ENCODE measurements at places on chromosomes 2 and 18. TPM values are rescaled to one million over a fixed set of nuclear protein-coding genes. Genes with fewer than 3 reads are reported as not detected.

DNA sequence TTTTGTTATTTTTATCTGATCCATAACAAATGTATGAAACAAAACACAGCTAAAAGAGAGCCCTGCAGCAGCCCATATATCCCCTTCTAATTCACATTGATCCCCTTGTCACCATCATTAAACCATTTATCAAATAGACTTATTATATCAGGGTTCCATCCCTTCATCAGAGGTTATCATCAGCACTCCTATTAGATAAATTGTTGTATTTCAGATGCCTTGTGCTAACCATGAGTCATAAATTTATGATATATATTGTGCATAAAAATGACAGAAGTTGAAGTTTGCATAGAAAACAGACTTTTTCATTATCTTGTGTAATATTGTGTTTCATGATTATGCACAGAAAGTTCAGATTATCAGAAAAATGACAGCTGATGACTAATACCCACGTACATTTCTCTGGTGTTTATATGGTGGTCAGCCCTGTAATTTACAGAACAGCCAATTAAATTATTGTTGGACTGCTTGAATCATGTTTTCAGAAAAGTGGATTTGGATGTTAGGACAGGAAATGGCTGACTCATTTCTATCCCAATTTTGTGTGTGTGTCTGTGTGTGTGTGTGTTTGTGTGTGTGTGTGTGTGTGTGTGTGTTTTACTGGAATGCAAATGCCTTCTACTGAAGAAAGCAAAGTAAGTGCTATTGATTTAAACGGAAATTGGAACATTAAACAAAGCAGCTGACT lies 80.9 kb downstream of the PPP1R1C start:
- no peaks in the 10 kb centered on the region for H3K36me3 ChIP-seq
- peak; percentile 60 for DNase-seq
- H3K4me3 ChIP-seq: no peak overlapping the region
- H3K27me3 ChIP-seq: no peaks in the 10 kb centered on the region
- peaks cover 22% of the 10 kb centered on the region for H3K4me1 ChIP-seq

The CNGA3 gene
- total RNA-seq: 0.23 TPM

GRCh38 chr2:182444806-182445205 lies 18.0 kb upstream of the PDE1A start:
- DNase-seq: peak; percentile 22
- H3K27ac ChIP-seq: no peak overlapping the region
- no peaks in the 10 kb centered on the region for H3K36me3 ChIP-seq
- no peak overlapping the region for H3K4me3 ChIP-seq
- H3K27me3 ChIP-seq: no peaks in the 10 kb centered on the region

DNA sequence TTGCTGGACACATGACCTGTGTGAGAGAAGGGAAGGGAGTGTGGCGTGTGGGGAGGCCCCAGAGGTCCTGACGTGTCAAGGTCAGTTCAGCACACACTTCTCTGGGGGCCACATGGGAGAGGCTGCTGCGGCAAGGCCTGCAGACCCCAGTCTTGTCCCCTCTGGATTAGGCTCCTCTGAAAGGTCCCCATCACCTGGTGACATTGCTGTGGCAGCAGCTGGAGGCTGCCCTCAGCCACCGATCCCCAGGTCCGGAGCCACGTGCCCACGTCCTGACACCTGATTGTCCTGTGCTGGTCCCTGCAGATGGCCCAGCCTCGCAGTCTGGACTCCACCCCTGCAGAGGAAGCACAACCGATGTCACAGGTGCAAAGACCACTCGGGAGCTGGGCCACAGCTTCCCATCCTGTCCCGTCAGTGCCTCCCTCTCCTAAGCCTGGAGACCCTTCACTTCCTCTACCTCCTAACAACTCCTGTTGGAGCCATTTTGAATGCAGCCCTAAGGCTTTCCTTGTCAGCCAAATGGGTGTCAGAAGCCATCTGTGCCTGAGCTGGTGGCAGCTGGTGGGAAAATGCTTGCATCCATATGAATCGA lies 12.7 kb downstream of the TMEM177 start:
- H3K27me3 ChIP-seq: no peaks in the 10 kb centered on the region
- H3K36me3 ChIP-seq: peaks cover 5% of the 10 kb centered on the region
- H3K4me3 ChIP-seq: no peak overlapping the region
- H3K4me1 ChIP-seq: peaks cover 3% of the 10 kb centered on the region
- no peak overlapping the region for H3K27ac ChIP-seq

The ZSWIM2 gene
- not detected for total RNA-seq

GRCh38 chr2:108607706-108608301 lies 73.5 kb downstream of the LIMS1 start:
- no peaks in the 10 kb centered on the region for H3K27me3 ChIP-seq
- peaks cover 12% of the 10 kb centered on the region for H3K4me1 ChIP-seq
- DNase-seq: peak; percentile 76
- H3K4me3 ChIP-seq: no peak overlapping the region

DNA sequence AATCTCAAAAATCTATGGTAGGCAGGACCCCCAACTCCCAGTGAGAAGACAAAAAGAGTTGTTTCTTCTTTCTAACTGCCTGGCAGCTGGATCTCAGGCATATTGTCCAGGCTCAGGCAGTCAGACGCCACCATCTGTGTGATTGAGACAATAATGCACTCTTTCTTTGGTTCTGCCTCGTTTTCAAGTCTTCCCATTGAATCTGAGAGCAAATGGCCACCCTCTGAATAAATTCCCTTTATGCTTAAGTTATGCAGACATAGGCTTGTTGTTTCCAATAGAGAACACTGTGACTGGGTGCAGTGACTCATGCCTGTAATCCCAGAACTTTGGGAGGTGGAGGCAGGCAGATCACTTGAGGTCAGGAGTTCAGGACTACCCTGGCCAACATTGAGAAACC lies 15.3 kb upstream of the CD207 start:
- H3K27me3 ChIP-seq: no peaks in the 10 kb centered on the region
- H3K4me3 ChIP-seq: no peak overlapping the region
- DNase-seq: no peak
- H3K36me3 ChIP-seq: no peaks in the 10 kb centered on the region
- no peak overlapping the region for H3K27ac ChIP-seq

GRCh38 chr18:3852321-3852720 lies 402.3 kb downstream of the TGIF1 start:
- no peaks in the 10 kb centered on the region for H3K36me3 ChIP-seq
- no peaks in the 10 kb centered on the region for H3K4me1 ChIP-seq
- H3K4me3 ChIP-seq: no peak overlapping the region
- H3K27ac ChIP-seq: no peak overlapping the region
- H3K27me3 ChIP-seq: no peaks in the 10 kb centered on the region

DNA sequence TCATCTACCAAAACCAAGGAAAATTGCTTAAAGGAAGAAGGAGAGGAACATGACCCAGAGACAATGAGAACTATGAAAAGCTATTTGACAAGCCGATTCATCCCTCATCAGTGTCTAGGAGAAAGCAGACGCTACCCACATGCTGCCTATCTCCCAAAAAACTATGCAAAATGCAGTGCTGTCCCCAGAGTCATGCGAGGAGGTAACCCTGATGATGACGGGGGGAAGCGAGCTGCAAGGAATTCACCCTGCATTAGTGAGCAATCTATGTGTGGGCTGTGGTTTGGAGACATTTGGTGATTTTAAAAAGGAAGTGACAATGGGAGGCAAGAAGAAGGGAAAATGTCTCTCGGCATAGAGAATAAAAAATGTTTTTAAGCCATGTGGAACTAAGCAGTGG lies 472.7 kb downstream of the CMPK2 start:
- no peaks in the 10 kb centered on the region for H3K27me3 ChIP-seq
- no peak for DNase-seq
- H3K4me3 ChIP-seq: no peak overlapping the region
- no peaks in the 10 kb centered on the region for H3K36me3 ChIP-seq
- no peaks in the 10 kb centered on the region for H3K4me1 ChIP-seq

The IL36G gene
- total RNA-seq: 0.26 TPM

The CTNNA2 gene
- not detected for total RNA-seq

DNA sequence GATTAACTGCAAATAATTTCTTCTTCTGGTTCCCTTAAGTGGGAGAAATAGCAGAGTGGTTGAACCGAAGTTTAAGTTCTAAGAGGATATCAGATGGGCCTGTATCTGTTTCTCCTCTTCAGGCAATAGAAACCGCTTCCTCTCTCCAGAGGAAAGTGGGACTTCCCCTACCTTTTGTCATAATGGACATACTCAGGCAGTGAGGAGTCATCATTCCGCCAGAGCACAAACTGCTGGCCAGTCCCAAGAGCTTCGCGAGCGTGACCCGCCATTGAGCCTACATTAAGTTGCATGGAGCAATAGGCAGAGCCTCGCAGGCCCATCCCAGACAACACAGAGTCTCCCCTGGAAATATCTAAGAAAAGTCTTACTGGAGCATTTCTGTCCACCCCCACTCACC lies 158.9 kb downstream of the LDLRAD4 start:
- no peaks in the 10 kb centered on the region for H3K36me3 ChIP-seq
- H3K4me3 ChIP-seq: no peak overlapping the region
- H3K27me3 ChIP-seq: no peaks in the 10 kb centered on the region
- no peak for DNase-seq
- no peak overlapping the region for H3K27ac ChIP-seq

DNA sequence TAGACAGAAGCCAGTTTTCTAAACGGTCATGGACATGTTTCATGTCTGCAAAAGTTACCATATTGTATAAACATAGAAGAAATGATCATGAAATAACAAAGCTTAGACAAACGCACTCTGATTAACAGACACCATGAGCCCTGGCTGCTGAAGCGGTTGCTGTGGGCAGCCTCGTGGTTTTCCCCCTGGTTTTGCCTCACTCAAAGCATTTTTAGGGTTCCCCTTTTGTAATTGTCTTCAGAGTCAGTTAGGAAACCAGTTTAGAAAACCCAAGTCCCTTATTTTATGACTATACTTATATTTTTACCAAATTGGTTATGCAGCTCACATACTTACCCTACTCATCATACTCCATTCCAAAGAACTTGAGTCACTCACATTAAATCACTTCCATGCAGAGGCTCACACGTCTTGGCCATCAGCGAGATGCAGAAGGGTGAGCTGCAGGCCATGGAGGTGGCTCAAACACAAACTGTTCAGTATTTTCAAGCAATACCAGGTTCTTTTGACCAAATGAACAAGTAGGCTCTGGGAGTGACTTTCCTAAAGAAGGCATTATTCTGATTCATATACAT lies 105.6 kb upstream of the SALL3 start:
- H3K4me1 ChIP-seq: no peaks in the 10 kb centered on the region
- H3K27ac ChIP-seq: no peak overlapping the region
- no peak for DNase-seq
- H3K36me3 ChIP-seq: no peaks in the 10 kb centered on the region
- no peaks in the 10 kb centered on the region for H3K27me3 ChIP-seq

- peak overlapping the region; percentile 37 for H3K27ac ChIP-seq
- no peaks in the 10 kb centered on the region for H3K27me3 ChIP-seq
- DNase-seq: no peak
- H3K4me3 ChIP-seq: no peak overlapping the region
These were observed 83.0 kb downstream of the COLEC12 start for GRCh38 chr18:417495-417894.

The LCT gene
- not detected for total RNA-seq

DNA sequence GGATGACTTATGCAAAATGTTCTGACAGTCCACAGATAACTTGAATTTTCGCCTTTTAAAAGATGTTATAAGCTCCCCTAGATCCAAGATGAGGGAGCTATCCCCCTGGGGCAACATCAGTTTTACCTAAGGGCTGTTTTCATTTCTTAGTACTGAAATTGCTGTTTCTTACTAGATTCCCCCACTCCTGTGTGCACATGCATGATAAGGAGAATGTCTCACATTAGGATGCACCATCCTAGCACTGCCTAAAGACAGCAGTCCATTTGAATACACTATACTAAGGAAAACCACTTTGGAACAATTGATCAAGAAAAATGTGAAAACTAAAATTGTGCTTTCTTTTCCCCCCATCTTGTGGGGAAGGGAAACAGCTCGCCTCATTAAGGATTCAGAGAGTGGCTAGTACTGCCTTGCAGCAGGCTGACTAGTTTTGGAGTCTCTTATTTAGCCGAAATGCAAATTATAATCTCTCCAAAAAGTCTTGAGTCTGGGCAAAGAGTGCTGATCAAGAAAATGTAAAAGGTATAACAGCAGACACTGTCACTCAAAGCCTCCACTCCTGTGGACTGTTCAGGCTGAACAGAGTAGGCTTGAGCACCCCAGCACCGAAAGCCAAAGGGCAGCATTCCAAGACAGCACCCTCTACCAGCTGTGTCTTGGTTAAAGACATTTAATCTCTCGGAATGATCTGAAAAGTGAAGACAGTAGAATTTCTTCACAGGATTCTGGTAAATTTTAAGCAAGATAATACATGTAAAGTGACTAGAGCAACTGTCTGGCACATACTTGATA lies 65.0 kb downstream of the ZNF385B start:
- no peaks in the 10 kb centered on the region for H3K4me1 ChIP-seq
- DNase-seq: no peak
- H3K36me3 ChIP-seq: no peaks in the 10 kb centered on the region
- no peak overlapping the region for H3K4me3 ChIP-seq
- no peaks in the 10 kb centered on the region for H3K27me3 ChIP-seq

The FBXO48 gene
- total RNA-seq: 1.3 TPM
